ENCODE measurements at places on chromosomes 2 and 18.

GRCh38 chr2:86074256-86074655, 31.4 kb downstream of the POLR1A start:
- DNase-seq = no peak

- no peak for DNase-seq
Measured at GRCh38 chr2:223697316-223697891, 95.2 kb upstream of the SCG2 start.

- no peak for DNase-seq
Measured at GRCh38 chr2:71082402-71083252, 14.2 kb downstream of the NAGK start.

- no peak for DNase-seq
Measured at GRCh38 chr2:31249009-31249690, 15.2 kb downstream of the EHD3 start.

DNA sequence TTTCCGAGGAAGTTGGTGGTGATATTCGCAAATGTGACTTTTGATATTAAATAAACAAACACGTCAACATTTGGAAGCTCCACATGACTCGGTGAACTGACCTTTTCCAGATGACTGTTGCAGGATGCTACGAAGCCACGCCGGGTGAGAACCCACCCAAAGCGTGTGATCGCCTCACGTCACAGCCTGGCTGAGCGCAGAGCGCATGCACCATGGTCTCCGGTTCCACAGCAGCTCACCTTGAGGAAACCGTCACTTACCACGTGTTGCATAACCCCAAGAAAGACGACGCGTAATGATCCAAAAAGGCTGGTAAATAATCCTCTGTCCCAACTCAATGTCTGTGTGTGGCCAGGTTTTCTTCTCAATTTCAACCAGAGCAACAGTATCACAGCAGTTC, 64.5 kb upstream of the CTDP1 start:
- no peak for DNase-seq

DNA sequence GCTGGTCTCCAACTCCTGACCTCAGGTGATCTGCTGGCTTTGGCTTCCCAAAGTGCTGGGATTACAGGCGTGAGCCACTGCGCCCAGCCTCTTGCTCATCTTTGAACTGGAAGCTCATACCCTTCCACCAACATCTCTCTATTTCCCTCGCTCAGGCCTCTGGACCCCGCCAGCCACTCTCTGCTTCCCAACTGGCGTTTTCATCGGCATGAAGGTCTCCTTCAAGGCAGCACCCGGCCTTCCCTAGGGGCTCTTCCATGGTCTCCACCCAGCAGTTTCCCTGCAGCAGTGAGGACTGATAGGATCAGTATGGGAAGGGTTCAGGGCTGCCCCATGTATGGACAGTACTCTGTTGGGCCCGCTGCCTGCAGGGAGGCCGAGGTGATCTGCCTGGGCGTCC, 65.8 kb upstream of the HS6ST1 start:
- no peak for DNase-seq

DNA sequence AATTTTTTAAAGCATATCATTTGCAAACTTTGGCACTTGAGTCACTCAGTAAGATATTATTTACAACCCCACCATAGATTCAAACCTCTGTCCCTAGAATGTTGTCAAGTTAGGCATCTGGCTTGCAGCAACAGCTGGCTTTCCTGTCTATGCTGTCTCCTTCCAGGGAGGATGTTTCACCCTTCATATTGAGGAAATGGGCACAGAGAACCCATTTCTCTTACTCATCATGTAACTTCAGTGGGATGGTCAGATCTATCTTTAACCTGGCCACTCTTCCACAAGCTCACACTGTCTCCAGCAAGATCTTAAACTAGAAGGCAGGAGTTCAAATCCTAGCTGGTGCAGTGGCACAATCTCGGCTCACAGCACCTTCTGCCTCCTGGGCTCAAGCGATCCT, 15.8 kb downstream of the LCT start:
- DNase-seq = no peak

DNA sequence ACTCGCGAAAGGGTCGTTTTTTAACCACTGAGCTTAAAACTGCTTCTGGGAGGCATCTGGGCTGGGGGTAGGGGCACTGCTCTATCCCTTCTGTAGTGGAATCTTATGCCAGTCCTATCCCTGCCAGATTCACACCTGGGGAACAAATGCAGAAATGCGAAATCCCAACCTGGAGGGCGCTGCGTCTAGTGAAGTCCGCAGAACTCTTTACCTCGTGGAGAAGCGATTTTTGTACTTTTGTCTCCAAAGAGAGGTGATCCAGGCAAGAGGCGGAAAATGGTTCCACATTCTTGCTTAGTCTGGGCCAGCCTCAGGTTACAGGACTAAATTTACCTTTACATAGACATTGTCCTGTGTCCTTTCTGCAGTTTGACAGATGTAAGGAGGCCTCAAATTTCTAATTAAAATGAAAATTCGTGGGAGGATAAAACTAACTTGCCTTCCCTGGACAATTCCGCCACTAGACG, 10.4 kb downstream of the TBR1 start:
- no peak for DNase-seq

DNA sequence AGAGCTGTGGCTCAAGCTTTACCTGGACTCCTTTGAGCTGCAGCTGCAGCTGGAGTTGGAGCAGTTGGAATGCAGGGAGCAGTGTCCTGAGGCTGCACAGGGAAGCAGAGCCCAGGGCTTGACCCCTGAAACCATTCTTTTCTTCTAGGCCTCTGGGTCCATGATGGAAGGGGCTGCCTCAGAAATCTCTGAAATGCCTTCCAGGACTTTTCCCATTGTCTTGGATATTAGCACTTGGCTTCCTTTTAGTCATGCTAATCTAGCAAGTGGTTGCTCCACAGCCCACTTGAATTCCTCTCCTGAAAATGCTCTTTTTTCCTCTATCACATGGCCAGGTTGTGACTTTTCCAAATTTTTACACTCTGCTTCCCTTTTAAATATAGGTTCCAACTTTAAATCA, 108.6 kb upstream of the RNF152 start:
- DNase-seq = no peak

DNA sequence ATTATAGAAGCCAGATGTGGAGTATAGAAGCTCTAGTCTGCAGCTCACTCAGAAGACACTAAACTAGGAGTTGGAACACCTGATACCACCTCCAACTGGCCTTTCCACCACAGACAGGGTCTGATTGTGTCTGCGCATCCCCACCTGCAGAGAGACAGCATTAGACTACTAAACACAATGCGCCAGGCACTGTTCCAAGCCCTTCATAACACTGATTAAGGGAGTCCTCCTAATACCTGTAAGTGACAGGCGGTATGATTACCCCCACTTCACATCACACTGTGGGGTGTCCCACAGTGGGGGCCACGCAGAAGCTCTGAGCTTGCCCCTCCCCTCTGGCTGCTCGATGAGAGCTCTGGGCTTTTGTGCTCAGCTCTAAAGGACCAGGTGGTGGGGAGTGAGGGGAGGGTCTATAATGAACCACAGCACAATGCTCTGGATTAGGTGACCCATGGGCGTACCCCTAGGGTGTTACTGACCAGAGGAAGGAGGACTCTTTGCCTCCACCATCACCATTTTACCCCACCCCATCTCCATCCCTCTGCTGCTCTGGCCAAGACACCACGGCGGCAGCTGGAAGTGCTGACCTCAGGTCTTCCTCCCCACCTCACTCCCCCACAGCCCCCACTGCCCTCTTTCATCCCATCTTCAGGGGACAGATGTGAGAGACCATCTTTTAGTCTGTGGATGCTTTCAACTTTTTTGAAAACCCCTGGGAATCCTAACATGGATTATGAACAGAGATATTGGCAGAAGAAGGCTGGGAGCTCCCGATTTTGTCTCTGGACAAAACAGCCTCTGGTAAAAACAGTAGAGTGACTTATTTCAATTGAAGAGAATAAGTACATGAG, 145.1 kb downstream of the GFPT1 start:
- DNase-seq = no peak

DNA sequence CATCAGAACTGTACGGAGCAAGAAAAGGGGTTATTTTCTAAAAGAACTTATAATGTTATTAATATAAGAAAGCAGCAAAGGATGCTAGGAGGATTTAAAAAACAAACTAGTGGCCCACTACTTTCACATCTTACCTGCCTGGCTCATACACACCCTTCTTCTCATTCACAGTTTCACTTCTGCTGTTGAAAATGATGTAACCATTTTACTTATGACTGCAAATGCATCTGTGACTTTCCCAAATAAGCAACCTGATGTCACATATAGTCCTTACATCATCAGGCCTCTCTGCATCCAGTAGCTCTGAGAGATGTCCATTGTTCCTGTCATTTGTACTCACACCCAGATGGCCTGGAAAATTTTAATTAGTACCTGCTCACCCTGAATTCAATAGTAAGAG, 101.8 kb upstream of the MYO3B start:
- DNase-seq = no peak

DNA sequence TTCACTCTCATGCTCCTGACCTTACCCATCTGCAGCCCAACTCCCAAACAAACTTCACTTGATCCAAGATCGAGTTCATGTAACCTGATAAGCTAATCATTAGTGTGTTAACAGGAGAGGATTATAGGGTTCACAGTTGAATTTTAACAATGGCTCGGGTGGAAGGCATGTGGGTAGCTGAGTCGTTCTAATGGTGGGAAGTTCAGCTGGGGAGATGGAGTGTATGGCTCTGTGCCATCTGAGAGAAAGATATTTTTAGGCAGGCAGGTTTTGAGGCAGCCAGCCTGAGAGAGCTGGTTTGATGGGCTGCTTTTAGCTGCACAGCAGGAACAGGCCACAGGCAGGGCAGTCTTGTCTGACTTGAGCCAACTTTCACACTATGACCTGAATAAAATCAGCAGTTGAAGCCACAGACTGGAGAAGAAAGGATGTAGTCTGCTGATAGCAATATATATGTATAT, 17.7 kb upstream of the NFE2L2 start:
- no peak for DNase-seq

DNA sequence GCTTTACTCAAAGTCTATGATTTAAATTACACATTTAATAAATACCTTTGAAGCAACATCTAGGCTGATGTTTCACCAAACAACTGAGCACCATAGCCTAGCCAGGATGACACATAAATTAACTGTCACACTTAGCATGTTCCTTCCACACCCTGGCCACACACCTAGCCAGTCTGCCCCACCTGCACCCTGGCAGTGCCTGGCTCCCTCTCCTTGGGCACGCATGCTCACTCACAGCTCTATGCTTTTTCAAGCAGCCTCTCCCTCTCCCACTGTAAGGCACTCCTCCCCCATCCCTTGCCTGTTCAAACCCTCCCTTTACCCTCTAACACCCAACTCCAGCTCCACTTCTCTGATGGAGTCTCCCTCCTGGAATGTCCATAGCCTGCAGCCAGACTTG, 357.6 kb upstream of the KLHL29 start:
- no peak for DNase-seq

DNA sequence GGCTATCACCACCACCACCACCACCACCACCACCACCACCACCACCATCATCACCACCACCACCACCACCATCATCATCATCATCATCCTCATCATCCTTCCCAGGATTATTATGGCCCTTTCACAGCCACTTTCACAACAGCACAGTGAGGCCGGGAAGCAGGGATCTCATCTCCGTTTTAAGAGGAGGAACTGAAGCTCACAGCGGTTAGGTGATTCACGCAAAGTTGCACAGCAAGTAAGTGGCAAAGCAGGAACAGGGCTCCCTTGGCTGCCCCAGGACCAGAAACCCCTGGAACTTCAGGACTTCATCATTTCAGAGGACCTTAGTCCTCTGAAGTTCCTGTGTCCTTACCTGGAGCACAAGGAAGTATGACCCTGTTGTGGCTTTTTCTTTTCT, 26.8 kb downstream of the MRPL35 start:
- DNase-seq = no peak

GRCh38 chr2:110904116-110904778, 171.9 kb downstream of the ACOXL start:
- DNase-seq = no peak

DNA sequence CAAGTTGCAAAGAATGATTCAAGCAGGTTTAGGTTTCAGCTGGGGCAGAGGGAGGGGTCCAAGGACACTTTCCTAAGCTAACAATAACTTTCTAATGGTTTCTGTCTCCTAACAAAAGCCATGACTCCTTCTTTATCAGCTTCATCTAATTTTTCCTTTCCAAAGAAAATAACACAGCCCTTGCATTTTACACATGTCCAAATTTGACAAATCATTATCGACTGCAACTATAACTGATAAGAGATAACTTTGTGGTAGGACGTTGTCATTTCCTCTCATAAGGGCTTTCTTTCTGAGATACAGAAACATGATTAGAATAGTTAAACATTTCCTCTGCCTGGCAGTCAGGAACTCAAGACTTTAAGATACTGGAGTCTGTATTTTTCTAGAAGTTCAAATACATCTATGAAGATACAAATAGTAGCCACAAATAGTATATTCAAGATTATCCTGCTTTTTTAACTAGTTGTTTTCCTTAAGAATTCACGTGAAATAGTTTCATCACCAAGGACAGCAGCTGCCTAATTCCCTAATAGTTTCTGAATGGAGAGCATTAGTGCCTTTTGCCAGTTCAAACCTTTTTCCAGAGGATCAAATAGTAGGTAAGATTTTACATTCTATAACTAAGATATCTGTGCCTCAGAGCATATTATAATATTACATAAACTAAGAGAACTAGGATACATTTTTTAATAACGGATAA, 263.2 kb downstream of the EXOC6B start:
- DNase-seq = no peak

GRCh38 chr18:21483051-21483450, 117.5 kb downstream of the ESCO1 start:
- DNase-seq = no peak

DNA sequence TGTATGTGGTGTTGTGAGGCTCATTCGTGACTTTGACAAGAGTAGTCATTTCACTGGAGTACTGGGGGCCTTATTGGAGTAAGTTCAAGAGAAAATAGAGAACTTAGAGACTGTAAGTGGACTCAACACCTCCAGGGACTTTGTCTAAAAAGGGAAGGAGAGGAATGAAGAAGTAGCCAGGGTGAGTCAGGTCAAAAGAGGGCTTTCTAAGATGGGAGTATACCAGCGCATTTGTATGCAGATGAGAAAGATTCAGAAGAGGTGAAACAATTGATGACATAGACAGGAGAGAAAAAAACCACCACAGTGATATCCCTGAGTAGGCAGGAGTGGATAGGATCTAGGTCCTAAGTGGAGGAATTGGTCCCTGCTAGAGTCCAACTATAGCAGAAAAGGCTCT, 246.8 kb downstream of the IKZF2 start:
- no peak for DNase-seq
